Myocyte (in vitro differentiated cells): ENCODE measurements at places on chromosomes 3 and 15. TPM values are rescaled to one million over a fixed set of nuclear protein-coding genes. Genes with fewer than 3 reads are reported as not detected.
A peak's percentile ranks its signal among the peaks of the same experiment; 100 is the strongest.

GRM7 gene
- total RNA-seq, result not detected in 2 replicates

DUOX1 gene
- total RNA-seq, result not detected in 2 replicates

DNA sequence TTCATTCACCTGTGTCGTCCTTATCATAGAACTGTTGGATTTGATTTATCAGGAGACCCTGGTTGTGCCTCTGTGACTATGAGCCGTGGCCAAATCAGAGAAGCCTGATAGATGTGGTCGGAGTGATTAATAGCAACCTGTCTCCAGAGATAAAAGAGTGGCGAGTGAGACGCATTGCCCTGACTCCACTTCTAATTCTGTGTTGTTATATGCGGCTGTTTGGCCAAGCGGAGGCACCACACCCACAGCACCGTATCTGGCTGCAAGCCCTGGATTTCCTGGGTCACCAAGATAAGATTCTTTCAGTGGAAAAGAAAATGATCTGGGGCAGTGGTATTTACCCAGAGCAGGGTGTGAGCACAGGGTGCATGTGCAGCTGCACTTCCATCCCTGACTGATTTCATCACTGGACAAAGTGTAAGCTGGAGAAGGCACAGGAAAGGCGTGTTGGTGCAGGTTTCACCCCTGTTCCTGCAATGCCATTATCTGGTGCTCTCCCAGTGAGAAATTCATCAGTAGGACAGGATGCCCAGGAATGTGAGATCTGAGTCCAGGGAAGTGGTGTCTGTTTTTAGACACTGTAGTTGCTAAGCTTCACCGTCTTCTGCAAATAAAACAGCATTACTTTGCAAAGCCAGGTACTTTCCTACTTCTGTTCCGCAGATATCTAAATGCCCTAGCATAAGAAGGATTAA is 84.6 kb downstream of the CD47 start:
- DNase-seq, result peak; percentile 46

GRCh38 chr3:49021813-49022687 is at the start of gene NDUFAF3:
Gene NDUFAF3, plus strand, starts transcription at chr3:49022121. Its CDS starts 24 bp downstream, at chr3:49022145.
- DNase-seq, result peak; percentile 98

GRCh38 chr3:20056725-20057611 is 16.7 kb downstream of the KAT2B start:
- peak; percentile 56 for DNase-seq
